Spinal cord (tissue), 10 donors: ENCODE measurements at places on chromosomes 16 and 17. TPM values are rescaled to one million over a fixed set of nuclear protein-coding genes. Genes with fewer than 3 reads are reported as not detected.
A peak's percentile ranks its signal among the peaks of the same experiment; 100 is the strongest.

The HYDIN gene
- polyA plus RNA-seq = 17.2 TPM

The PIRT gene
- 10.5 TPM for polyA plus RNA-seq

The NGFR gene
- polyA plus RNA-seq = 43.3 TPM

The ABCC6 gene
- polyA plus RNA-seq = 2.2 TPM

The GLP2R gene
- 0.35 TPM for polyA plus RNA-seq

The COG4 gene
- 76.1 TPM for polyA plus RNA-seq

The NKD1 gene
- 28.8 TPM for polyA plus RNA-seq

The RGS11 gene
- 29.5 TPM for polyA plus RNA-seq

The TEKT3 gene
- polyA plus RNA-seq = 3.6 TPM

The PLXDC1 gene
- polyA plus RNA-seq = 47.1 TPM

The ALOX12B gene
- 0.60 TPM for polyA plus RNA-seq

The MAP2K4 gene
- polyA plus RNA-seq = 64.3 TPM

The NPB gene
- polyA plus RNA-seq = 2.1 TPM

The CD300LB gene
- not detected for polyA plus RNA-seq

GRCh38 chr16:49739381-49739780 lies 116.5 kb downstream of the ZNF423 start:
- no peak for DNase-seq

- no peak for DNase-seq
These were observed 27.6 kb downstream of the CYB561 start for GRCh38 chr17:63418540-63418939.

DNA sequence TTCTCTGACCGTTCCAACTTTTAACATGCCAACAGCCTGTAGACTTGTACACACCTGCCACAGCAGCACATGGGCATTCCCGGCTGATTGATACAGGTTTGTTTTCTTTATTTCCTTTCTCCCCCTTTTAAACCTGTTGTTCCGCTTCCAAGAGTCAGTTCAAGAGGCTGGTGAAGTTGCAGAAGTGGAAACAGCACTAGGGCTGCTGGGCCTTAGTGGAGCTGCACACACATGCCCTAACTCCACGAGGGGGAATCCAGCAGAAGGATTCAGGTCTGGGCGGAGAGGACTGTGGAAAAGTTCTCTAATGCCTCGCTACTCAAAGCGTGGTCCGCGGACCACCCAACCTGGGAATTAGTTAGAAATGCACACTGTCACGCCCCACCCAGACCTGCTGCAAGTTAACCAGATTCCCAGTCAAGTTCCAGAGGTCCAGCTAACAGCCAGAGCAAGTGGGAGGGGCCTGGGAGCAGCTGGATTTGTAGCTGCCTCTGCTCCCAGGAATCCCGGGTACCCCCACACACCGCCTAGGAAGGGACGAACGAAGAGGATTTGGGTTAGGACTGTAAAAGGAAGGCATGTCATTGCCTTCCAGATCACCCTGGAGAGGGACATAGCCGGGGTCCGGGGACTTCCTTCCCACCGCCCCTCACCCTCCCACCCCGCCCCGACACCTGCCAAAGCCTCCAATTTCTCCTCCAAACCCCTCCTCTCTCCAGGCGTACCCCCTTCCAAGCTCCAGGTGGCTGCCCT lies 542 bp downstream of the SLC39A11 start:
- no peak for DNase-seq

DNA sequence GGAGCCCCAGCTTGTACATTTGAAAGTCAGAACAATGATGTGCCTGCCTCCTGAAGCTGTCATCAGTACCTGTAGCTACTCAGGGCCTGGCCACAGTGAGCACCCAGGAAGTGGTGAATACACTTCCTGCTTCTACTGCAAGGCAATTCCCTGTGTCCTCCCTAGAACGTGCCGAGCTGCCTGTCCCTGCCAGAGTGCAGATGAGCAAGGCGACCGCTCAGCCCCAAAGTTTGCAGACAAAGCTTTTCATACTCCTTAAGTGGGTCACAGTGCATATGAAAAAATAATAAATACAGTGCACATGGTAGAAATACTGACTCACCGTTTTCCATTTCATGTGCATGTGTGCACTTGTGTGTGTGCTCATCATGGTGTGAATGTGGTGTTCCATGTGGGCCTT lies 77.3 kb downstream of the MPRIP start:
- no peak for DNase-seq

GRCh38 chr17:57355090-57355859 lies 99.0 kb downstream of the MSI2 start:
- DNase-seq = no peak

DNA sequence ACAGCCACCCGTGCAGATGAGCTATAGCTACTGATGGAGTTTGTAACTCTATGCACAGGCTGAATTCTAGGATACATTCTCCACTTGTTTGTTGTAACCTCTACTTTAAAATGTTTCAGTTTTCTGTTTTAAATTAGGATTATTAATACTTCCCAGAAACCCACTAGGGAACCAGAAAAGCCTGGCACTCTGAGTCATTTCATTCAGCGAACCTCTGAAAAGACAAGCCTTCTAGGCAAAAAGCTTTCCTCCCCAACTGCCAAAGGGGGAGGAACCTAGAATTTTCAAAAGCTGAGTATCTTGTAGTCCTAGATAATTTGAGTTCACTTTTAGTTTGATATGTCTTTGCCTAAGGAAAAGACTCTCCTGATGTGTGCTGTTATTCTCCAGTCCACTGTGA lies 43.2 kb downstream of the GOSR1 start:
- no peak for DNase-seq

GRCh38 chr16:62135911-62136310 lies 99.7 kb upstream of the CDH8 start:
- DNase-seq = no peak

- DNase-seq = no peak
These were observed 439.4 kb downstream of the KCNJ18 start for GRCh38 chr17:22131740-22132139.

DNA sequence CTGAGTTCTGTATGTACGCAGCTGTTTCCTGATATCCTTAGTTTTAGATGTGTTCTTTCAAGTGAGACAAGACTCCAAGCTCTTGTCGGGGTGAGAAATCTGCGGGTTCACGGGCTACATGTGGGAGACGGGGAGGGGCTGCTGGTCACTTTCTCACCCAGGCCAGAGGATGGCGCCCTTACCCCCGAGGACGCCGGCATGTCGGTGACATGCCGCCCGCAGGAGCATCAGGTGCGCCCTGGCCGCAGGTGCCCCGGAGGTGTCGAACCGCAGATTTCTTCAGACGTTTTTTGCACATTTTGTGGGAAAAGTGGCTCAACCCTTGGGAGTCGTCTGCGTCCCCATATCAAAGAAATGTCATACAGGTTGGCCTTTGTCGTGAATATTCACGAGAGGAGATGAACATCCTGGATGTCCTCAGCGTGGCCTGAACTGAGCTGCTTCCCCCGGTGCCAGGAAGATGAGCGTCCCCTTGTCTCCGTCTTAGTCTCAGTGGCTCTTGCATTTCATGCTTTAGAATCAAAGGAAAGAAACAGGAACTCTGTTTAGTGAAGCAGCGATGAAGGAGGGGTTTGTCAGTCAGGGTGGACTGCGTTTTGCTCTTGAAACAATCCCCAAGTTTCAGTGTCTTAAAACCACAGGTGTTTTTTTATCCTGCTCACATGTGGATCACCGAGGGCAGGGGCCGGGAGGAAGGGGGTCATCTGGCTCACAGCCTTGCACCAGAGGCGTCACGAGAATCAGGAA lies 75.4 kb upstream of the ZNF750 start:
- no peak for DNase-seq

DNA sequence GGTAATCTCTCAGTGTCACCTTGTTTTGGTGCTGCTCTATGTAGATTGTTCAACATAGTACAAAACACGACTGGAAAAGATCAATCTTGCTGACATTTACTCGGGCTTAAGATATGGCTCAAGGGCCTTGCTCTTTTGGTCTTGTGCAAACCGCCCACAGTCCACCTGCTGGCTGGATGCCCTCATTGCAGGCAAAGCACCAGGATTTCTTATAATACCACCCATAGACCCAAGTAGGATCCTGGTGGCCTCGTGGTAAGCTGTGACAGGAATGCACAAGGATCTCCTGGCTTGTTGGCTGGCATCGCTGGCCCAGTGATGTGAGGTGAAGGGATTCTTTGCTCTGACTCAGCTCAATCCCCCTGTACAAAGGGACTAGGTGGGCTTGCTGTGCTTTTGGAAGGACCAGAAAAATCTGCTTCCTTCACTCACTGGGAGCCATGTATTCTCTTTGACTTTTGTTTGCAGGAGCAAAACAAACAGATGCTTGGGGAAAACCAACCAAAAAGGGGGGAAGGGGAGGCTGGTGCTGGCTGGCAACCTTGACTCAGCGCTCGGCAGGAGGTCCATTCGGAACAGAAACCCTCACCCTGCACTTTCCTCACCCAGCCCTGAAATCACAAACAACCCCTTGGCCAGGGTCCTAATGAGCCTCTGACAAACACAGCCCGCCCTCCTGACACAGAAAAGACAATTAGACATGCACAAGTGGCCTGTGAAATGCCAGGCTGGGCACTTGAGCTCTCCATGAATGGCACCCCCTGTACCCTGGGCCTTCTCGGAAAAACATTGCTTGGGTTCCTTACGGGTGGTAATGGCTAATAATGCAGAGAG lies 36.6 kb upstream of the MED9 start:
- peak; percentile 92 for DNase-seq

- DNase-seq = no peak
These were observed 34.1 kb upstream of the MMP2 start for GRCh38 chr16:55444754-55445485.

GRCh38 chr17:75442168-75443103 lies 14.0 kb upstream of the TMEM94 start:
- no peak for DNase-seq

- no peak for DNase-seq
These were observed 17.7 kb downstream of the KDM8 start for GRCh38 chr16:27220991-27221390.

DNA sequence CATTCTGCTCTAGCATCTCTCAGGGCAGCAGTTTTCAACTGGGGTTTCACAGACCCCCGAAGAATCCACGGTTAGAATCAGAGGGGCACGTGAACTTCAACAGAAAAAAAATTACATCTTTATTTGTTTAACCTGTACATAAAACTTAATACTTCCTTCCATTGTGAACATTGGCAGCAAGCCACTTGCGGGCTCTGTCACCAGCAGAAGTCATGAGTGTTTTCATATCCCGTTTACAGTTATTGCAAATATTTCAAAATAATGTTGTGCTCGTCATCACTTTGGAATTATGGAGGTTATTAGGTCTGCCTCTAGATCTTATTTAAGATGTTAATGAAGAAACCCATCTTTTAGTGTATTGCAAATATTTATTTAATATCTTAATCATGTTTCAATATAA lies 109.8 kb downstream of the SDR42E1 start:
- no peak for DNase-seq

- DNase-seq = peak; percentile 62
These were observed 48.4 kb upstream of the KDM8 start for GRCh38 chr16:27154705-27155521.

DNA sequence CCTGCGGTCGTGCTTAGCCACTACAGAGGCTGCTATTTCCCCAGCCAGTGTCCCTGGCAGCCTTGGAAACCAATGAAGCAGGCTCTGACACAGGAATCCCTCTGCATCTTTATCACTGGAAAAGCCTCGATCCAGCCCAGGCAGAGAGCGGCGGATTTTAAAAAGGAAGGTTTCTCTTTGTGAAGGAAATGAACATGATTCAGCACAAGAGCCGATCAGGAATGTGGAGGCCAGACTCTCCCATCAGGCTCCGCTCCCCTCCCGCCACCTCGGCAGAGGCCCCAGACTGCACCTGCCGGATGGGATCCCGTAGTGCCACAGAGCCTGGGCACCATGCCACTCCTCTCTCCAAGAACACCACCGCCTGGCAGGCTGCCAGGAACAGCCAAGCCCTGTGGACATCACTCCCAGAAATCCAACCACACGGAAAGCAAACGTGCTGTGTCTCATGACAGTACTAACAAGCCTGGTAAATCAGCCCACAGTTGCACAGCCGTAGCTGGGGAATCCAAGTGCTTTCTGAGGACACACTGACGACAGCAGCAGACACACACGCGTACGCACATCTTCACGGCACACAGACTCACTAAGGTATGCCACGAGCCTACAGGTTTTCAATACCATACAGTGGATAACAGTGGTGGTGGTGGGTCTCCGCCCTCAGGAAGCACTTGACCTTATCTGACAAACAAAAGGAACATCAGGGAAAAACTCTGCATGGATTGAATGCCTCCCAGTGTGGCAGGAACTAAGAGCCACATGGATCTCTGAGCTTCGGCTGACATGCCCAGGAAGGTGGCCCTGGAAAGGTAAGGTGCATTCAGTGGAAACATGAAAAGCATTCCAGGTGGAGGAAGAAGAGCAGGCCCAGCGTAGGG lies 5.4 kb downstream of the LRRC75A start:
- DNase-seq = no peak

GRCh38 chr16:23064639-23065038 lies 84.6 kb downstream of the USP31 start:
- DNase-seq = no peak

GRCh38 chr17:72470121-72470705 lies 349.4 kb downstream of the SOX9 start:
- DNase-seq = no peak

DNA sequence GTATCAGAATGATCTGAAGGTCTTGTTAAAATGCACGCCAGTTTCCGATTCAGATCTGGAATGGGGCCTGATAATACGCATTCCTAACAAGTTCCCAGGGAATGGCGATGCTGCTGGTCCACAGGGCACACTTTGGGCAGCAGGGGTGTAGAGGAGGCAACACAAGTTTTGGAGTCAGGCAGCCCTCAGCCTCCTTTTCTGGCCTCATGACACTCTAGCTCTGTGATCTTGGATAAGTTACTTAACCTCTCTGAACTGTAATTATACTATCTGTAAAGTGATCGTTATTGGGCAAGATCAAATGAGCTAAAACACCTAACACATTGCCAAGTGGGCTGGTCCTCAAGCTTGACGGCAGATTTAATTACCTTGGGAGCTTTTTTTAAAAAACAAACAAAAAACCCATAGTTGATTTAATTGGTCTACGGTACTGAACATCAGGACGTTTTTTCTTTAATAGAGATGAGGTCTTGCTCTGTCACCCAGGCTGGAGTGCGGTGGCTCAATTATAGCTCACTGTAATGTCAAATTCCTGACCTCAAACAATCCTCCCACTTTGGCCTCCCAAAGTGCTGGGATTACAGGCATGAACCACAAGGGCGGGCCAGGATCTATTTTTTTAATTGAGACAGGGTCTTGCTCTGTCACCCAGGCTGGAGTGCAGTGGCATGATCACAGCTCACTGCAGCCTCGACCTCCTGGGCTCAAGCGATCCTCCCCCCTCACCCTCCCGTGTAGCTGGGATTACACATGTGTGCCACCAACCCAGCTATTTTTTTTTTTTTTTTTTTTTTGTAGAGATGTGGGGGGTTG lies 10.0 kb upstream of the MRPS23 start:
- DNase-seq = no peak
